ENCODE measurements at places on chromosomes 16 and 17.

DNA sequence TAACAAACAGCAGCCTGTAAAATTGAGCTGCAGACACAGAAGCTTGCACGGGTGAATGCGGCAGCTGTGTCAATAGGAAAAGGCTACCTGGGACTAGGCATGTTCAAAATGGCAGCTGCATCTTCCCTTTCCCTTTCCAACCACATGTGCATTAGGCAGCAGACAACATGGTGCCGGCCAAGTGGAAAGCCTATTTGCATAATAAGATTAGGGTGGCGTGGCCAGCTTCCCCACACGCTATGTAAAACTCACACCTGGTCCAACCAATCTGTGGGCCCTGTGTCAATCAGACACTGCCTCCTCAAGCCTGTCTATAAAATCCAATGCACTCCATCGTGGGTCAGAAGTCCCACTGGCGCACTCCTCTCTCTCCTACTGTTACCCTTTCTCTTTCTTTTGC, 61.0 kb upstream of the RBBP6 start:
- no peak for DNase-seq

GRCh38 chr17:55264278-55264644, 499 bp upstream of the HLF start:
- DNase-seq: no peak

- DNase-seq: no peak
Measured at GRCh38 chr16:28880589-28880915, 2.3 kb downstream of the ATP2A1 start.

GRCh38 chr17:48597778-48598631, 4.4 kb upstream of the HOXB5 start:
- DNase-seq: peak; percentile 86

GRCh38 chr17:13362341-13363122, 239.2 kb downstream of the HS3ST3A1 start:
- peak; percentile 42 for DNase-seq

Data from AG08396 (cell line).